ENCODE measurements at places on chromosomes 7 and 10.

GRCh38 chr7:2894118-2894940, 50.2 kb upstream of the GNA12 start:
- no peaks in the 10 kb centered on the region for H3K36me3 ChIP-seq
- peak overlapping the region; percentile 84 for H3K27ac ChIP-seq
- H3K4me1 ChIP-seq = peaks cover 20% of the 10 kb centered on the region
- H3K4me3 ChIP-seq = peak overlapping the region; percentile 96
- H3K27me3 ChIP-seq = no peaks in the 10 kb centered on the region
- peak; percentile 24 for DNase-seq

GRCh38 chr10:95133997-95134396, 60.0 kb upstream of the ACSM6 start:
- peaks cover 10% of the 10 kb centered on the region for H3K27me3 ChIP-seq
- H3K36me3 ChIP-seq = no peaks in the 10 kb centered on the region
- H3K4me3 ChIP-seq = no peak overlapping the region
- H3K4me1 ChIP-seq = no peaks in the 10 kb centered on the region
- DNase-seq = no peak
- H3K27ac ChIP-seq = no peak overlapping the region

DNA sequence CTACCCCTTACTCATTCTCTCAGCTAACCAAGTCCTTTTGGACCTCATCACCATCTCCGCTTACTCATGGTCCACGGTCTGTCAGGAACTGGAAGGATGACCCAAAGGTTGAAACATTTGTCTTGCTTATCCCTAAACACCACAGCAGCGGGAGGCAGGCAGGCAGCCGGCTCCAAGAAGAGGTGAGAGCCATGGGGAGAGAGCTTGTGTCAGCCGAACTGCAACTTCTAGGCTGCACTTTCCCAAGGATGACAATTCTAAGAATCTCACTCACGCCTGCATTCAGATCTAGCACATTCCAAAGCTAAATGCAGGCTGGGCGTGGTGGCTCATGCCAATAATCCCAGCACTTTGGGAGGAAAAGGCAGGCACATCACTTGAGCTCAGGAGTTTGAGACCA, 86.0 kb downstream of the SPDYE5 start:
- H3K27ac ChIP-seq = no peak overlapping the region
- no peaks in the 10 kb centered on the region for H3K27me3 ChIP-seq
- peaks cover 9% of the 10 kb centered on the region for H3K36me3 ChIP-seq
- no peak overlapping the region for H3K4me3 ChIP-seq
- peaks cover 5% of the 10 kb centered on the region for H3K4me1 ChIP-seq
- DNase-seq = no peak

GRCh38 chr7:150356265-150356897, 12.2 kb upstream of the REPIN1 start:
- H3K36me3 ChIP-seq = peaks cover 7% of the 10 kb centered on the region
- H3K4me3 ChIP-seq = peak overlapping the region; percentile 15
- no peak overlapping the region for H3K27ac ChIP-seq
- H3K4me1 ChIP-seq = peaks cover 27% of the 10 kb centered on the region
- H3K27me3 ChIP-seq = no peaks in the 10 kb centered on the region

DNA sequence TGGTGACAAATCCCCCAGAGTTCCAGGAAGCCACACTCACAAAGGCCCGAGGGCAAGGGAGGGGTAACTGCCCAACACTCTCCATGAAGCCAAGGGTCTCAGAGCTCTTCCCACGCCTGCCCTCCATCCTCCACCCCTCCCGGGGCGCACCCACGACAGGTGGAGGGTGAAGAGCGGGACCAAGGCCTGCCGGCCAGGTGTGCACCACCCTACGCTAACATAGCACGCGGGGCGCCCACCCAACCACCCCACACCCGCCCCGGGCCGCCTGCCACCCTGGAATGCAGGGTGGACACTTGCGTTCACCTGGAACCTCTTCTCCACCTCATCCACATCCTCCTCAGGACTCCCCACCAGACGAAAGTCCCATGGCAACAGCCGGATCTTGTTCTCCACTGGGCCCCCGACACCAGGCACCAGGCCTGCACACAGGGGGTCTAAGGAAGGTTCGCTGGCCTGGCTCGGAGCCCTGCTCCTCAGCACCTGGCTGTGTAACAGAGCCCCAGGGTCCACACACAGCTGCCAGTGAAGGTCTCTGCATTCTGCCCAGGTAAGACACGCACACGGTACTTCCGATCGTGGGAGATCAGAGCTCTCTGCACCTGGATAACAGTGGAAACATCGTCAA, 32.7 kb downstream of the MAD1L1 start:
- peaks cover 8% of the 10 kb centered on the region for H3K4me1 ChIP-seq
- no peak overlapping the region for H3K27ac ChIP-seq
- no peak overlapping the region for H3K4me3 ChIP-seq
- no peak for DNase-seq

DNA sequence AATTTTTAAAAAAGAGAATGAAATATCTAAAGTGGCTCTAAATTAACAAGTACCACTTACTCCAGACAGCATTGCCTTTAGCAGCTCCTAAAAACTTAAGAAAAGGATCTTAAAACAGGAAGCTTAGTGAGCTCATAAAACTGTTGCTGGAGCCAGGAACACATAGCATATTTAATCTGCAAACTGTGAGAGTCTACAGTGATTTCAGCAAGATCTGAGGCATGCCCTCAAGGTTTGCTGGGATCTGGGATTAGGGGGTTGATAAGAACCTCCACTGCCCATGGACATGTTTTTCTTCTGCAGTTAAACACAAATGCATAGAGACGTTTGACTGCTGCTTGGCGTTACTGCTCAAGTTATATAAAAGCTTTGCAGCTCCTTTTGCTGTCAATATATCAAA, 3.8 kb downstream of the GLI3 start:
- H3K4me3 ChIP-seq = no peak overlapping the region
- H3K36me3 ChIP-seq = no peaks in the 10 kb centered on the region
- H3K4me1 ChIP-seq = peaks cover 2% of the 10 kb centered on the region

DNA sequence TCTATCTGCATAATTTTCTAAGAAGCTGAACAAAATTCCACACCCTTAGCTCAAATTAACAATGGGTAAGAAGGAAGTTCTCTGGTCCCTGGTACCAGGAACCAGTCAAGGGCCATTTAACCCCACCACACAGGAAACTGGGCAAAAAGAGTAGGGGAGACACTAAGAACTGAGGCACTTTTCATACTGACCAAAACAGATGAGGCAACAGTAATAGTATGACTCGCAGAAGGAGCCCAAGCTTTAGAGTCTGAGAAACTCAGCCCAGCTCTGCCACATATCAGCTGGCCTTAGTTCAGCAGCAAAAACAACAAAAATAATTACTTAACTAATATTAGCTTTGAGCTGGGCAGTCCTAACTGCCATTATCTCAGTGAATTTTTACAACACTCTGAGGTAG, 221.2 kb downstream of the FAM107B start:
- peak overlapping the region; percentile 71 for H3K4me3 ChIP-seq
- DNase-seq = no peak
- peaks cover 75% of the 10 kb centered on the region for H3K36me3 ChIP-seq
- peaks cover 83% of the 10 kb centered on the region for H3K4me1 ChIP-seq
- H3K27me3 ChIP-seq = no peaks in the 10 kb centered on the region

GRCh38 chr10:132685101-132685891, 100.7 kb downstream of the NKX6-2 start:
- no peak overlapping the region for H3K4me3 ChIP-seq
- no peak overlapping the region for H3K27ac ChIP-seq
- no peaks in the 10 kb centered on the region for H3K27me3 ChIP-seq
- H3K36me3 ChIP-seq = no peaks in the 10 kb centered on the region
- DNase-seq = no peak
- peaks cover 18% of the 10 kb centered on the region for H3K4me1 ChIP-seq

GRCh38 chr7:121011401-121011800, 22.9 kb downstream of the CPED1 start:
- no peaks in the 10 kb centered on the region for H3K4me1 ChIP-seq
- H3K27me3 ChIP-seq = peaks cover 38% of the 10 kb centered on the region
- H3K36me3 ChIP-seq = no peaks in the 10 kb centered on the region
- H3K4me3 ChIP-seq = no peak overlapping the region

Data from effector memory CD8-positive, alpha-beta T cell (primary cell).